ENCODE measurements at places on chromosomes 13 and 19.

DNA sequence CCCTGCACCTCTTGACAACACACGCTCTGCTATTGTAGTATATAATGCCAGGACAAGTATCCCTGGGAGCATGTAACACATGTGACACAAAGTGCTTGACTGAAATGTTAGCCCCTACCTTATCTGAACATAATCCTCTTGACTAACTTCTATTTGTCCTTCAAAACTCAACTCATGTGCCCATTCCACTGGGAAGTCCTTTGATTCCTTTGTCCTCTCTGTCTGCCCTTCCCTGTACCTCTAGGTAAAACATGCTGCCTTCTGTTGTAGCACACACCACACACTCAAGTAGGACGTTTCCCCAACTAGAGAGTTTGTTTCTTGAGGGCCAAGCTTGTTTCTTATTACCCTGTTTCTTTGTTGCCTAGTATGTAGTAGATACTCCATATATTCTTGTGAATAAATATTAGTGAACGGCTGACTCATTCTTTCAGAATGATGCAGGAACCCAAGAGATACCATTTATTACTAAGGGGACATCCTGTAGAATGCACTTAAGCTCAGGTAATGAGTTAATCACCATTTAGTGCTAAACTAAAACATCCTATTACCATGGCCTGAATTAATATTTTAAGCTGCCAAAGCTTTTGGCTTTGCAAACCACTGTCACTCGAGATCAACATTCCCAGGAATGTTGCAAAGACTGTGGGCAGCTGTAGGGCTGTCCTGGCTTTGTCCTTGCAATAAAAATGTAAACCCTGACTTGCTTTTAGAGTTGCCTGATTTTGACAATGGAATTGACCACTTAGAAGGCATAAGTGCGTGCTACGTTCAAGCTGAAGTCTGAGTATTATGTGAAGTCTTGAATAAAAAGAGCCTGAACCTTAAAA is 313.4 kb downstream of the COG6 start:
- no peak for DNase-seq

- no peak for DNase-seq
These were observed 585.7 kb upstream of the GPC6 start for GRCh38 chr13:92640936-92641335.

GRCh38 chr13:110699148-110700145 is 6.5 kb downstream of the CARS2 start:
- no peak for DNase-seq

GRCh38 chr13:28630869-28631268 is 28.1 kb upstream of the POMP start:
- no peak for DNase-seq

DNA sequence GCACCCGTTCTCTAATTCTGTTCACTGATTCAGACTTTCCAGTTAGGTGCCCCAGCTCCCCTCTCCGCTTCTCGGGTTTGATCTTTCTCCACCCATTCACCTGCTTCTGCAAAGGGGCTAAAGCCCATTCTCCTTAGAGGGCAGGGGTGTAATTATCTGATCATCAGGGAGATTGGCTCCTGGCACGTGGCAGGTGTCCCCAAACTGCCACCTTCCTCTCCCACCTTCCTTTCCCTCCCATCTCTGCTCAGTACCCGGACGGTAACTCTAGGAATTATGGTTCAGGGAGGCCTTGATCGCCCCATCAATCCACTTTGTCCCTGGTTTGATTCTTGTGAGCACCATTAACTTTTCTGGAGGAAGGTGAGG is 212 bp downstream of the FFAR1 start:
- no peak for DNase-seq

DNA sequence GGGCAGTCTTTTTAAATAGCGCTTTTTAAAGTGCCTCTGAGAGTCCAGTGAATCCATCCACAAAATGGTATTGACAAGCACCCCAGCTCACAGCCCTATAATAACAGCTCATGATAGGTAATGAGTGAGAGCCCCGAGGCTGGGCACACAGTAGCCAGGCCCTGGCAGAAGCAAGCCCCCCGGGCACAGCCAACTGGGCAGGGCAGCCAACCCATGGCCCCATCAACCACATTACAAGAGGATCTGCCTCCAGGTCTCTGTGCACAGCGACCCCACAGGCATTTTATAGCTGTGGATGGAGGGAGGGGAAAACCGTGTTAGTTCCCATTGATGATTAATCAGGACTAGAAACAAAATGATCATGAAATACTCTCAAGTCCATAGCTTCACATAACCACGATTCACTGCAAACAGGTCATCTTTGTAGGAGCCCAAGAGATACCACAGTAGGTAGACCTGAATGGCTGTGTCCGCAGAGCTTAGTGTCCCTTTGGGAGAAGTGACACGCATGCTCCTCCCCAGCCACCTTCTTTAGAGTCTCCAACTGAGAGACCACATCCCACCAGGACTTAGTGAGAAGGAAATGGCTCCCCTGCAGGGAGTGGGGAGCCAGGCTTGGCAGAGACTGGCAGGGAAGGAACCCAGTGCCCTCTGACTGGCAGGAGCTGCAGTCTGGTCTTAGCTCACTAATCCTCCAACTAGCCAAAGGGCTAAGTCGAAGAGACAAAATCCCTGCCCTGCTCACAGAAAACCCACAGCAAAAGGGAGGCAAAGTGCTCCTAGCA is 4.3 kb upstream of the VSTM2B start:
- no peak for DNase-seq

GRCh38 chr19:3736106-3736724 is 25.3 kb downstream of the APBA3 start:
- DNase-seq: no peak

DNA sequence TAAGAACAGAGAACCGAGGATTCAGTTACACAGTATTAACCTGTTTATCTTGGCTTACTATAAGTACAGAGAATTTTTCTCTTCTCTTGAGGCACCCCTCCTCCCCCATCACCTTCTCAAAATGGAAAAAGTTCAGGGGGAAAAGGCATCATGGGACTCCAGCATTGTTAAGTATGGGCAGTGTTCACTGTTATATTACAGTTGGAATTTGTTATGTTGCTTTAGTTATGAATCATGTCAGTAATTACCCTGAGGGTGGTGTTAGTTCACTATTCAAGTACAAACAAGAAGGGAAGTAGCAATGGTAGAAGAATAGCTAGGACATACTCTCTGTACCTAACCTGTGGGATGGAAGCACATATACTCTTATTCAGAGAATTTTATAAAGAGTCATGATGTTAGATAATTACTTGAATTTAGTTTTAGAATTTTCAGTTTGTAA is 12.0 kb downstream of the LPAR6 start:
- no peak for DNase-seq

GRCh38 chr19:38799104-38799503 is 10.1 kb downstream of the LGALS7B start:
- DNase-seq: no peak

DNA sequence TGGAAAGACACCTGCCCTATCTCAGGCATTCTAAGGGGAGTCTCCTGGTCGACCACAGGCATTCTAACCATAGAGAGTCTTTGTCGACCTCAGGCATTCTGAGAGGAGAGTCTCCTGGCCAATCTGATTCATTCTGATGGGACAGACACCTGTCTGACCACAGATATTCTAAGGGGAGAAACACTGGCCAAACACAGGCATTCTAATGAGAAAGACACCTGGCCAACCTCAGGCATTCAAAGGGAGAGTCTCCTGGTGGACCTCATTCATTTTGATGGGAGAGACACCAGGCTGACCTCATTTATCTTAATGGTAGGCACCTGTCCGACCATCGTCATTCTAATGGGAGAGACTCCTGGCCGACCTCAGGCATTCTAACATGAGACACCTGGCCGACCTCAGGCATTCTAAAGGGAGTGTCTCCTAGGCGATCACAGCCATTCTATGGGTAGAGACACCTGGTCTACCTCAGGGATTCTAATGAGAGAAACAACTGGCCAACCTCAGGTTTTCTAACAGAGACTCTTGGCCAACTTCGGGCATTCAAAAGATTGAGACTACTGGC is 1351.5 kb downstream of the UQCRFS1 start:
- no peak for DNase-seq

DNA sequence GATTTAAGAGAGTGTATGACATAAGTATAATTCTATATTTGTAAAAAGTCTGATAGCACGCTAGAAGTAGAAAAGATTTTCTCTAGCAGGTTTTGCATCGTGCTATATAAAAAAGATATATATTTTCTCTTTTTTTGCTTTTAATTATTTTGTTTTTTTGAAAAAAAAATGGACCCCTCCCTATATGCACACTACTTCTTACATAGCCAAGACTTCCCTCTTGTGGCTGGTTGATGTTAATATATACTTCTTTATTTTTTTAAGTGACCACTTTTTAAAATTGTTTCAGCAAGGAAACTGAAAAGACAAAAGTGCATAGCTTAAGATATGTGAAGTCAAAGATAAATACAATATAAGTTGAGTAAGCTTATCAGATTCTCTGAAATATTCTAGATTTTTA is 1202.8 kb downstream of the DIAPH3 start:
- no peak for DNase-seq

- DNase-seq: no peak
These were observed 9.0 kb upstream of the ATXN8OS start for GRCh38 chr13:70098669-70099068.

- no peak for DNase-seq
These were observed 437.7 kb downstream of the TSHZ3 start for GRCh38 chr19:30911491-30911890.

GRCh38 chr19:4496304-4496703 is 22.0 kb downstream of the PLIN4 start:
- no peak for DNase-seq

- no peak for DNase-seq
These were observed 324 bp upstream of the FBXO17 start for GRCh38 chr19:38975861-38976271.

- DNase-seq: no peak
These were observed 10.3 kb downstream of the PDE4A start for GRCh38 chr19:10430505-10431253.

DNA sequence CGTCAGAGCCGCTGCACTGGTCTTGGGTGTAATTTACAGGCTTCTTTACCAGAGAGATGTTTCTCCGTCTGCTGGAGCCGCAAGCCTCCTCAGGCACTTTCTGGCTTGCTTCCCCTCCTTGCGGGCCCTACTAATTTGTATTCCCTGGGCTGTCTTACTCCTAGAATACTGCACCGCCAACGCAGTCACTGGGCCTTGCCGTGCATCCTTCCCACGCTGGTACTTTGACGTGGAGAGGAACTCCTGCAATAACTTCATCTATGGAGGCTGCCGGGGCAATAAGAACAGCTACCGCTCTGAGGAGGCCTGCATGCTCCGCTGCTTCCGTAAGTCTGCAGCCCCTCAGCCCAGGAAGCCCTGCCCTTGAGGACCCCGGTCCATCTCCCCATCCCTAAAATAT is 14.1 kb upstream of the C19orf33 start:
- no peak for DNase-seq

DNA sequence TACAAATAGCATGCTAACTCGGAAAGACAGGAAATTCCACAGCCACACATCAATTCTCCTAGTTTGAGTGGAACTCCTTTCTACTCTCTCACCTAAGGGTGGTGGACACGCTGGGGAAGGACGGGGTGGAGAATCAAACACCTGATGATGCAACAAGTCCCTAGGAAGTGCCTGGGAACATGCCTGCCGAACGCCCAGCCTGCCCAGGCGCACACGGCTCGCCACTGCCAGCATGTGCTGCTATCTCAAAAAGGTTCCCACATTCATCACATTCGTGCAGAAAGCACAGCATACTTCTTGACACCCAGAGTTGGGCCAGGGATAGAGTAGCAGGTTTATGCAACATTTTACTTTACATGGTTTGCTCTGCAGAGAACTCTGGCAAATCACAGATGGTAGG is 164.6 kb downstream of the ABCC4 start:
- no peak for DNase-seq

- DNase-seq: no peak
These were observed 650.0 kb downstream of the DIAPH3 start for GRCh38 chr13:59513686-59514085.

GRCh38 chr13:92418818-92419412 is 807.7 kb upstream of the GPC6 start:
- DNase-seq: no peak

DNA sequence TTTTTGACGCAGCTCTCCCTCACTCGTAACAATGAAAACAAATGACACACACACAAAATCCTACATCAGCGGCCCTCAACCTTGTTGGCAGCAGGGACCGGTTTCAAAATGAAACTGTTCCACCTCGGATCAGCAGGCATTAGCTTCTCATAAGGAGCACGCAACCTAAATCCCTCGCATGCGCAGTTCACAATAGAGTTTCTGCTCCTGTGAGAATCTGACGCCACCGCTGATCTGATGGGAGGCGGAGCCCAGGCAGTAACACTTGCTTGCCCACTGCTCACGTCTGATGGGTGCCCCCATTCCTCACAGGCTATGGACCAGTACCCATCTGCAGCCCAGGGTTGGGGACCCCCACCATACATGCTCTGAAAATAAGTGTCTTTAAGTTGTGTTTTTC is 43.4 kb downstream of the DHRS12 start:
- DNase-seq: no peak

GRCh38 chr13:37954191-37954590 is 84.6 kb upstream of the TRPC4 start:
- DNase-seq: no peak

DNA sequence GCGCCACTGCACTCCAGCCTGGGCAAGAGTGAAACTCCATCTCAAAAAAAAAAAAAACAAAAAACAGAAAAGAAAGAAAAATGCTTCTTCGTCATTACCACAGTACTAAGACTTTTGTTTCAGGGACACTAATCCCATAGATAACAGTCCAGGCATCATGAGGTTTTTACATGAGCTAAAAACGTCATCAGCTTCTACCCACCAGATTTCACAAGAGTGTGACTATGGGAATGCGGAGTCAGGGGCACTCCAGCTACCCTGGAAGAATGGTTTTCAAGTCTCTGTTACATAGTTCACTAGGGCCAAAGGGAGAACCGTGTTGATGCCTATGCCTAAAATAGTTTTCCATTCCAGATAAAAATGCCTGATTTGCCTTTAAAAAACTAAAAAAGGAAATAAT is 33.2 kb downstream of the RAB20 start:
- DNase-seq: no peak

GRCh38 chr13:38348861-38349389 is 726 bp upstream of the UFM1 start:
- no peak for DNase-seq

GRCh38 chr19:2770055-2771013 is 12.7 kb downstream of the SGTA start:
- DNase-seq: no peak

- no peak for DNase-seq
These were observed 36.2 kb upstream of the ENOX1 start for GRCh38 chr13:43822969-43823368.

- DNase-seq: no peak
These were observed 11.2 kb downstream of the AP3D1 start for GRCh38 chr19:2140138-2140569.

DNA sequence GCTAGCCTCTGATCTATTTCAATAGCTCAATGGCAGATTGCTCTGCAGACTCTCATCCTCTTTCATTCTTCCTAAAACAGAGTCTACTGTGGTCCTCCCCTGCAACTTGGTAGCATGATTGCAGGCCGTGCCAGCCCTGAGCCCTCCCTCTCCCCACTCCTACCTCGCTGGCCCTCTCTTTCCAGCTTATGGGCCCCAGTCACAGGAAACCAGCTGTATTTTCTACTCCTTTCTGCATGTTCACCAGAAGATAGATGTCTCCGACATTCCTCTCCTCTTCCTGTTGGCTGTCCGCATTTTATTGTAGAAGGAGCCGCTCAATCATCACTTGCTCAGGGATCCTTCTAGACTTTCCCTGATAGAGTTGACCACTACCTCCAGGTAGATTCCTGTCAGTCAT is 50.2 kb downstream of the SERP2 start:
- no peak for DNase-seq
